ENCODE measurements at places on chromosomes 12 and 14.
A peak's percentile ranks its signal among the peaks of the same experiment; 100 is the strongest.

- DNase-seq = no peak
Measured at GRCh38 chr12:57276935-57277563, 26.1 kb upstream of the STAC3 start.

DNA sequence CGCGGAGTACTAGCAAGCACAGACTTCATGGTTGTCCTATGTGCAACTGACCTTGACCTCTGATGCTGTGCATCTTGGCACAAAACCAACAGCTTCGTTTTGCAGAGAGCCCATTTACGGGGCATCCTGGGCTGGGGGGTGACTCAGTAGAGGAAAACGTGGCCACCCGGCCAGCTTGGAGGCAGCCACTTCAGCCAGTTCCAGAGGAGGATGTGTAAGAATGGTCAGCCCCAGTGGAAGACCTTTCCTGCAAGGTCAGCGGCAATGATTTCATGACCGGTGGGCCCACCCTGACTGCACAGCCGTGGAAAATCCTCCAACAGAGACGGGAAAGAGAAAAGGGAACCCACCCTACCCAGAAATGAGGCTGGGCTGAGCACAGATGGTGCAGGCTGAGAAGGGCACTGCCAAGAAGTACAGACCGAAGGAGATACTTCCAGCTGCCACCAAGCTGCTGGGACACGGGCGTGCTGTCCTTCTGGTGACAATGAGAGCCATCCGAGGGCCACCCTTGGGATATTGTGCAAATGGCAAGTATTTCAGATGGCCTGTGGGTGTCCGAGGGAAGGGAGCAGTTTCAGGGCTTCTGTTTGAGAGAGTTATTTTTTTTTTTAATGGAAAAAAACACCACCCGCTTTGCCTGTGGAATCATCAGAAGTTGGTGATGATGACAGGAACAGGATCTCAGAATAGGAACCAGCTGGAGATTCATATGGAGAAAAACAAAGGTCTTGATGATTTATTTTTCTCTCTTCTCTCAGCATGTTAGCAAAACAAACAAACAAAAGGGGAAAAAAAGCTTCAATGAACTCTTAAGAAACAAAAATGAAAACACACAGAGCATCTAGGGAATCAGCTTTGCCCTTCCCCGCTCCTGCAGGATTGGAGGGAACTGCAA is 120.2 kb upstream of the RFLNA start:
- DNase-seq = peak; percentile 26

- no peak for DNase-seq
Measured at GRCh38 chr12:120055231-120056000, 61.1 kb downstream of the RAB35 start.

DNA sequence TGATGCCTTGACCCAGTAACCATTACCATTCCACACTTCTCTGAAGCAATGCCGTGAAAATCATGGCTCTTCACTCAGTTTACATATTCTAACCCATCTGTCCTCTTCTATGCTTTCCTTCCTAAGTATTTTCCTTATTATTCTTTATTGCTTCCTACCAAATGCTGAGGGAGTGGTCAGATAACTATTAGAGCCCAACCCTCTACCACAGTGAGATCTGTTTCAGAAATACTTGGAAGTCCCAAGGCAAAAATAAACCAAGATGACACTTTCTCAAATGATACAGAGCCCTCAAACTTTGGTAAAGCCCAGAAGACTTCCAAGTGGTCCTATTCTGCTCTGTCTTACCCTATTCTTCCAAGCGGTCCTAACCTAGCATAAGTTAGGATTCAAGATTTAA is 68.0 kb downstream of the MED13L start:
- no peak for DNase-seq

GRCh38 chr12:73274976-73275375 is 1002.8 kb downstream of the TRHDE start:
- DNase-seq = no peak

DNA sequence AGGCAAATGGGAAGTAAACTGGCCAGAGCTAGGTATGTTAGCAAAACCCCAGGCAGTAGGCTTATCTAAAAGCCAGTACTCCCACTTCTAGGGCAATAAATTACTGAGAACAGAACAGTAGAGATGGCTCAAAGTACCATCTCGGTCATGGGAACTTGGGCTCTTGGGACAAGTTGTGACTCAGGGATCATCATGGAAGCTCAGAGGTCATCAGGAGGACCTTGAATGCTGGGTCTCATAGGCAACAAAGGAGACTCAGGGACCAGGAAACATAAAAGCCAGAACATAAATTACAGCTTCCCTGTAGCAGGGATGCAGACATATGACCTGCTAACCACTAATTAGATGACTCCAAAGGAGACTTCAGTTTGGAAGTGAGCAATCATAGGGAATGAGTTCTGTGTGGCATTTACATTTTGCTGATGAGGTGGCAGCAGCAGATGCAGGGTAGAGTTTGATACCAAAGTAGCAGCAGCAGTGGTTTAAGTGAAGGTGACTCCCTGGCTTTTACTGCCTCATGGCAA is 97.6 kb upstream of the SCAF11 start:
- no peak for DNase-seq

GRCh38 chr14:105602799-105603793 is 76.7 kb downstream of the TMEM121 start:
- no peak for DNase-seq

DNA sequence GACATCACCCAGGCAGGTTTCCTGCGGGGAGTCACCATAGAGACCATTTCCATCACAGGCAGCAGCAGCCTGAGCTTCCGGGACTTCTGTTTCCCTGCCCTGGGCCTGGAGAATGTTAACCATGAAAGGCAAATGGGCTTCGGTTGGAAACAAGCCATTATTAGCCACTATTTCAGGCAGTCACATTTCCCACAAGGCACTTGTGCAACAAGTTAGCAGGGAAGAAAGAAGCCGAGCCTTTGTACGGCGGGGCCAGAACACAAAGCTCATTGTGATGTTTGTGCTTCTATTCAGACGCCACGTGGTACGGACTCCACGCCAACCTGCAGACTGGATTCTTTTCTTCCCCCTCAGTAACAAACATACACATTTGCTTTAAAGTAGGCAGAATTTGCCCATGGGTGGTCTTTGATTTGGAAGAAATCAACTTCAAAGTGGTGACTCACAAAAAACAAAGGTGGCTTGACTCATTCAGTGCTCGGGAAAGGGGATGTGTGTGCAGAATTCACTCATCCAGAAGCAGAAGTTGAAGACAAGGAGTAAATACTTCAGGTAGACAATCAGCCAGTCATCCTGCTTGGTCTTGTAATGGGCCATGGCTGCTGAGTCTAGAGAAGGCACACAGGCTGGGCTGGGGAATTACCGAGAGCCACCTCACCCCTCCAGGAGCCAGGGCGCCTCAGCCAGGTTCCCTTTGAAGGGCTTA is 154.2 kb upstream of the PRMT8 start:
- DNase-seq = no peak

DNA sequence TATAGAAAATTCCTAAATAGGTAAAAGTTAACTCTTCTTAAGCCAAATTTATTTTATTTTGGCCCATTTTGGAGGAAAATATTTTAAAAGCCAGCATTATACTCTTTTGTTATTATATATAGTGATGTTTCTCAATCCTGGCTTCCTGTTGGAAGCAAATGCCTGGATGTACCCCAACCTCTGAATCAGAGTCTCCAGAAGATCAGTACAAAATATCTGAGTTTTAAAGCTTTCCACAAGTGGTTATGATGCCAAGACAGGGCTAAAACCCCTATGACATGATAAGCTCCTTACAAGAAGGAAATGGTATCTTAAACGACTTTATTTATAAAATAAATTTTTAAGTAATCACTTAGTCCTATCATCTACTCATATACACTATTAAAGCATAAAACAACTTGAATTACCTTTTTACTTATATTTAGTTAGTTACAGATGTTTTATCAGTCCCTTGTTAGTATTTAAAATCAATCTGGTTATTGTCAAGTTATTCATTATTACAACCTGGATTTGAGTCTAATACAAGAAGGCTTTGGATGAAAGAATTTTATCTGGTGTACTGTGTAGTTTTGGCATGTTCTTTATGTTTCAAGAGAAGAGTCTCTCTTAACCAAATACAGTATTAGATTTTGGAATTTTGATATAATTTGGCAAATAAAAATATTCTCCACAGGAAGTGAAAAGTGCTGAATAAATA is 238.1 kb downstream of the SLC2A13 start:
- no peak for DNase-seq

DNA sequence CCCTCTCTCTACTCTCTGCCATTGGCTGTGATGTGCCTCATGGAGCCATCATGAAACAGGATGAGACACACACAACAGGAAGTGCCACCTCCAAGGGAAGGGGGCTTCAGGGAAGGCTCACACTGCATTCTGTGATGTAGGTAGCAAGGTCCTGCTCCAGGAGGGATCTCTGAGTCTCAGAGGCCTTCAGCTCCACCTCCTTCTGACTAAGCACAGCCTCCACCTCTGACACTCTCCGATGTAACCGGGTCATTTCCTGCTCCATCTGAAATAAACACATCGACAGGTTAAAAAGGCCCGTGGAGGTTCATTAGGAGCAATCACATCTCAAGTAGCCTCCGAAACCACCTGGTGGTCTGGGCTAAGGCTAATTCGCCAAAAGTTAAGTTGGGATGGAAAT is 93.3 kb downstream of the CIT start:
- no peak for DNase-seq

- DNase-seq = no peak
Measured at GRCh38 chr12:131151558-131152345, 198.0 kb downstream of the ADGRD1 start.

- DNase-seq = no peak
Measured at GRCh38 chr12:32577328-32577727, 101.8 kb upstream of the DNM1L start.

GRCh38 chr12:67937822-67938221 is 51.4 kb upstream of the IFNG-AS1 start:
- no peak for DNase-seq

DNA sequence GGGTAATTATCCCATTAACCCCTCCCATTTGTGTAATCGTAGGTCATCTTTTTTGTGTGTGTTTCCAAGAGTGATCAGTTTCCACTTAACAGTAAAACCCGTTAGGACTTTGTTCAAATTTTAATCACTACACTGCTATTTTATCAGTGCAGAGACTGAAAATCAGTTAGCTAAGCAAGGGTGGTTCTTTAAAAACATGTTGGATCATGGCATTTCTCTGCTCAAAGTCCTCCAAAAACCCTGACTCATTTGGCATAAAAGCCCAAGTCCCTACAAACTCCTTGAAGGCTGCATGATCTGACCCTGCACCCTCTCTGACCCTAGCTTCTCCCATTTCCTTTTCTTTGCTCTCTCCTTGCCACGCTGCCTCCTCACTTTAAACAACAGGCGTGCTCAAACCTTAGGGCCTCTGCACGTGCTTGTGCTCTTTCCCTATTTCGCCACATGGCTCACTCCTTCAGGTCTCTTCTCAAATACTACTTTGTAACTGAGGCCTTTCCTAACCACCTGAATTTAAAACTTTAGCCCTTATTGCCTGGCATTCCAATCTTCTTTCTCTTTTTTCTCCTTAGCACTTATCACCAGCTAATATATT is 13.2 kb upstream of the OVCH1 start:
- DNase-seq = no peak

DNA sequence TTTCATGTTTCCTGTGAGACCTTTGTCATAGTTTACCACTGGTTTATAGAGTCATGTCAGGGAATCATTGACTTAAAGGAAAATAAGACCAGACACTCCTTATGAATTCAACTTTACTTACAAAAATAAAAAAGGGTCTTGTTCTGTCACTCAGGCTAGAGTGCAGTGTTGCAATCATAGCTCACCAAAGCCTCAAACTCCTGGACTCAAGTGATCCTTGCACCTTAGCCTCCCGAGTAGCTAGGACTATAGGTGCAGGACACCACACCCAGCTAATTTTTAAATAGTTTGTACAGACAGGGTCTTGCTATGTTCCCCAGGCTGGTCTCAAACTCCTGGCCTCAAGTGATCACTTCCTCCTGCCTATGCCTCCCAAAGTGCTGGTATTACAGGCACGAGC is 19.0 kb downstream of the SLC41A2 start:
- DNase-seq = no peak

DNA sequence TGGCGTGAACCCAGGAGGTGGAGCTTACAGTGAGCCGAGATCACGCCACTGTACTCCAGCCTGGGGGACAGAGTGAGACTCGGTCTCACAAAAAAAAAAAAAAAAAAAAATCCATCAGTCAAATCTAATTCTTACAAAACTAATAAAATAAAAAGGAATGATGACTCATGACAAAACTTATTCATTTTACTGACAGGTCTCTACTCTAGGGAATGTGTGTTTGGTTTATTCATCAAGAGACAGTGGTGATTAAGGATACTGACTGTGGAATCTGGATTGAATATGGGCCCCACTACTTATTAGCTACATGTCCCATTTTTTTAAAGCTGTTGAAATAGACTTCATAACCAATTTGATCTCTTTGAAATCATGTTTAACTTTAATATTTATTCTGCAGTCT is 29.3 kb upstream of the GAS2L3 start:
- DNase-seq = no peak

- no peak for DNase-seq
Measured at GRCh38 chr14:32013083-32013482, 64.0 kb upstream of the ARHGAP5 start.

DNA sequence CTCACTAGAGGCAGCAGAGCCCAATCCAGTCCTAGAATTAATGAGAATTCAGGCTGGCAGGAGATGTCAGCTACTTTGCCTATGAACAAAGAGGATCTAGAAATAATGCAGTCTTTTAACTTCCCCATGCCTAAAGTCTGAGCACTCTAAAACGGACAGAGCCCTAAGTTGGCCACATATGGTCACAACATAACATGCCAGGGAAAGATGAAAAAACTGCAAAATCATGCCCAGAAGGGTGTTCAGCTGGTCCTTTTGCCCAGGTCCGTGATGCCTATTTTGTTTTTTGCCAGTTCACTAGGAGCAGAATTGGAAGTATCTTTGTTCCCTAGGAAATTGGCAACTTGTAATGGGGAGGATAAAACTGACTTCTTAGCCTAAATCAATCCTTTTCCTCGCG is 20.3 kb upstream of the LMNTD1 start:
- DNase-seq = no peak

- DNase-seq = no peak
Measured at GRCh38 chr12:51504851-51505250, 80.2 kb downstream of the SLC4A8 start.

GRCh38 chr14:77275041-77275580 is 4.1 kb upstream of the NGB start:
- peak; percentile 76 for DNase-seq

DNA sequence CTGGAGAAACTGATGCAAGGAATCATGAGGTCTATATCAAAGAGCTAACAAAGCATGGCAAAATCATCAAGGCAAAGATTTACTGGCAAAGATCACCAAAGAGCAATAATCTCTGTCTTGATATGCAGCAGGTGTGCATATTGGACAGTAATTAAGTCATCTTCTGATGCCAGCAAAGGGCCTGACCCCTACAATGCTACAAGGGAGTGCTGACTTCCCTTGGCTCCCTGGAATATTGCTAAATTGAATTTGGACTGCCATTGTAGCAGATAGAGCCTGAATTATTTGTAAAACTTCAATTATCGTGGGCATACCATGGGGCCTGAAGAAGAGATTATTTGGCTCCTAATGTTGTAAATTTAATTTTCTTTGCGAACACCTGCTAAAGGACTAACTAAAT is 307.9 kb upstream of the SYT1 start:
- DNase-seq = no peak

GRCh38 chr14:49598189-49598484 is 603 bp upstream of the LRR1 start:
- no peak for DNase-seq

- no peak for DNase-seq
Measured at GRCh38 chr12:65602253-65602609, 222.1 kb upstream of the HMGA2 start.

Measured in NCI-H446 treated with DMSO at 0.1 percent for 48 hours (cell line).